ENCODE measurements at places on chromosomes 13 and 19. TPM values are rescaled to one million over a fixed set of nuclear protein-coding genes. Genes with fewer than 3 reads are reported as not detected.

Gene CAPNS1
- total RNA-seq, result 252 TPM

Gene ZNF497
- total RNA-seq, result 0.87 TPM

Gene SLAIN1
- 17.5 TPM for total RNA-seq

Gene SWSAP1
- total RNA-seq, result 1.2 TPM

Gene GSX1
- not detected for total RNA-seq

Gene IGFL1
- total RNA-seq, result not detected

Gene MEX3D
- total RNA-seq, result 5.5 TPM

Gene IRS2
- 65.6 TPM for total RNA-seq

Gene DCT
- total RNA-seq, result 0.16 TPM

GRCh38 chr13:106802917-106803316 is 235.0 kb upstream of the ARGLU1 start:
- no peak for DNase-seq

DNA sequence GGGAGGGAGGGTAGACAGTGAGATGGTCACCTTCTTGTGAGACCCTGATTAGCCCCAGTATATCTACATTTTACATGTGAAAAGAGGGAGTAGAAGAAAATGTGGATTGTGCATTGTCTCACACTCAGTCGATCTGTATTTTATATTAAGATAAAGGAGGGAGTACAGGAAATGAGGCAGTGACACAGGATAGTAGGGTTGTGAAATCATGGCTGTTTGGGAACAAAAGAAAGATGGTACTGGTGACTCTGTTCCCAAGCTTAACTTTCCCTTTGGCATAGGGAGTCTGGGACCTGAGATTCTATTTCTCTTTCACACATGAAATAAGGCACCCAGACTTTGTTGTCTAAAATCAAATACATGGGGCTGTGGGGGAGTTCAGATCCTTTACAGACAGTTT is 194.7 kb downstream of the ABCC4 start:
- no peak for DNase-seq

DNA sequence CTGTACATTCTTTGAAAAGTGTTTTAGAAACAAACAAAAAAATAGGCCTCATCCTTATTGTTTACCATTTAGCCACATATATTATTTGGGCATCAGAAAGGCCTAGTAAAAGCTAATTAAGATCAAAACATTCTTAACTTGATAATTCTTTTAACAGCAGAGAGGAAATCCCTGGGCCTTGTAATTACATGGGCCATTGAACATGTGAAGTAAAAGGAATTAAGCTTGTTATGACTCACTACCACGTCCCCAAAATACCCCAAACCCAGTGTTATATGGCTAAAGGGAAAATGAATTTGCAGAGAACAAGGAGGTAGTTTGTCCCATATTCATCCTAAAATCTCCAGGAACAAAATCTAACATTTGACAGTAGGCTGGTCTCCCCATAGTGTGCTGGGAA is 439.8 kb downstream of the ITGBL1 start:
- no peak for DNase-seq

GRCh38 chr19:35170359-35171061 is 16.0 kb downstream of the FXYD5 start:
- no peak for DNase-seq

- no peak for DNase-seq
These were observed 117.7 kb upstream of the CACNA1A start for GRCh38 chr19:13623716-13624710.

- no peak for DNase-seq
These were observed 9.8 kb upstream of the SIAH3 start for GRCh38 chr13:45861322-45861721.

DNA sequence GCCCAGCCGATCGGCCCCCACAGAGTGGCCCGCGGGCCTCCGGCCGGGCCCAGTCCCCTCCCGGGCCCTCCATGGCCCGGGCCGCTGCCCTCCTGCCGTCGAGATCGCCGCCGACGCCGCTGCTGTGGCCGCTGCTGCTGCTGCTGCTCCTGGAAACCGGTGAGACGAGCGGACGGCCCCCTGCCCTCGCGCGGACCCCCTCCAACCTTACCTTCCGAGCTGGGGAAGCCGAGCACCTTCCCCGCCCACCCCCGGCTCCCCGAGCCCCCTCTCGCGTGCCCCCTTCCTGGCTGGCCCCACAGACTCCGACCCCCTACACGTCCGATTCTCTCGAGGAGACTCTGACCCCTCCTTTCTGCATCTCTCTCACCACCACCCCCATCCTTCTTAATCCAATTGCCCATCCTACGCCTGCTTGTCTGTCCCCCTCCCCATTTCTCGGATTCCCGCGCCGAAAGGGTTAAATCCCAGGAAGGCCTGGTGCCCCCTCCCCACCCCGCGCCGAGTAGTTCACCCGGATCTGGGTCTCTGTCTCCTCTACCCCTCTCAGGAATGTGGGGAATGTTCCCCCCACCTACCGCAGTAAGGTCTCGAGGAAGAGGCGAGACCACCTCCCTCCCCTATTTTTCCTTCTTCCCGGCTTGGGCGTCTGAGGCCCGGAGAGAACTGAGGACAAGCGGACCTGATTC is 502 bp downstream of the NECTIN2 start:
- DNase-seq, result no peak

DNA sequence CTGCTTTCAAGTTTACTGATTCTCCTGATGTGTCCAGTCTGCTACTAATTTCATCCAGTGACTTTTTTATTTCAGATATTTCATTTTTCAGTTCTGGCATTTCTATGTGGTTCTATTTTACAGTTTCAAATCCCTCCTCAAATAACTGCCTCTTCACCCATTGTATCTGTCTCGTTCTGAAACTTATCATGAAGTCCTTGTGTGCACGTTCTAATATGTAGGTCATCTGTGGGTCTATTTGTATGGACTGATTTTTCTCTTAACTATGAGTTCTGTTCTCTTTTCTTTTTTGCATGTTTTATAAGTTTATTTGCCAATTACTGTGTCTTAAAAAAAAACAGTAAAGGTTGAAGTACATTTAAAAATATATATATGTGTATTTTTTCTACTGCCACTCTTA is 43.3 kb downstream of the KCNC3 start:
- DNase-seq, result no peak

- DNase-seq, result no peak
These were observed 74.3 kb upstream of the SERP2 start for GRCh38 chr13:44299152-44299943.

DNA sequence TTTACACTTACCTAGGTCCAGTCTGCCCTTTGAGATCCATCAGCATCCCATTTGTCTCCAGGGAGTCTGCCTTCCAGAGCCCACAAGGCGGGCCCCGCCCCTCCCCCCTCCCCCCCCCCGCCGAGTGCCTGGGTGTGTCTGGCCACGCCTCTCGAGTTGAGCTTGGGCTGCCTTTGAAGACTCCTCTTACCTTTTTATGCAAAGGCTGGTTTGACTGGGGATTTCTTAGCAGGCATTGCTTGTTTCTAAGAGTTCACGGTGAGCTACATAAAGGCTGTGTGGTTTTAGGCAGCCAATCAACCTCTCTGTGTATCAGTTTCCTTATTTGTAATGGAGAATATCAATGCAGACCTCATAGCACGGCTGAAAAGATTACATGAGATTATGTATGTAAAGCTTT is 11.3 kb downstream of the GPR12 start:
- no peak for DNase-seq

DNA sequence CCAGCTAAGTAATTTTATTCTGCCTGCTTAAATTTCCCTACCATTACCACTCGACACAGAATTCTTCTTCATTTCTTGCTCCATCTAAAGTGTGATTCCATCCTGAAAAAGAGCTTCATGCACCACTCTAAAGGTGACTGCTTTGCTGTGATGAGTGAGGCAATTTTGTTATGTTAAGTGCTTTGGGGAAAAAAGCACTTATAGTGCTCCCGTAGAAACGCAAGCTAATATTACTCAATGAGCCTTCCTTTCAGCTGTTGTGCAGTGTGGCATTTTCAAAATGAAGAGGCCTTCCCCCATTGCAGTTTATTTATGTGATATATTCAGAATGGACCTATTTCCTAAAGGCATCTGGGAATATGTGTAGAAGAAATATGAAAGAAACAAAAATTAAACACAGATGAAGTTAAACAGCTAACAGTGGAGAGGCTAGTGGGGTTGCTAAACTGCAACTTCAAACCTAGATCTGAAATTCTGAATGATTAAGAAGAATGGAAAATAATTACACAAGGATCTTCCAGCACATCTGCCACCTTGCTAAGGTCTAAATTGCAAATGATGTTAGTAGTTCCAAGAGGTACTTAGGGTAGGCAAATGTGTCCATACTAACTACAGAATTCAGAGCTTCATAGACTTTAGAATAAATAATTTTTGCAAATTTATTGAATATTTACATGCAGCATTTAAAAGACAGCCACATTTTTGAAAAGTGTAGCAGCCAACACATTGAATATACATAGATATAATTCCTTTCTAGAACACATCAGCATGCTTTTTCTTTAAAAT is 211.7 kb downstream of the DCT start:
- DNase-seq, result no peak

GRCh38 chr13:111530137-111530870 is 209.9 kb downstream of the TEX29 start:
- no peak for DNase-seq

DNA sequence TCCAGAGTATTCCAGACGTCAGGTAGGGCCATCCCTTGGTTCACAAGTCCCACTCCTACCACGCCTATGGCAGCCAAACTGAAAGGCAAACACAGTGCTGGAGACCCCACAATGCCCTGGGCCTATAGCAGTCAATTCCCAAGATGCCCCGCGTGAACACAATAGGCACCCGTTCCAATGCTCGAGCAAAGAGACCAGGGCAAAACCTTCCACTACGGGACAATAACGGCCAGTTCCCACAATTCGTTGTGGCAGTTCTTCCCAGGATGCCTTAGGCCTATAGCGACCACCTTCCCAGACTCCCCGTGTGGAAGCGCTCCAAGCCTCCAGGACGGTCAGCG is 538 bp downstream of the ZNF428 start:
- DNase-seq, result no peak

DNA sequence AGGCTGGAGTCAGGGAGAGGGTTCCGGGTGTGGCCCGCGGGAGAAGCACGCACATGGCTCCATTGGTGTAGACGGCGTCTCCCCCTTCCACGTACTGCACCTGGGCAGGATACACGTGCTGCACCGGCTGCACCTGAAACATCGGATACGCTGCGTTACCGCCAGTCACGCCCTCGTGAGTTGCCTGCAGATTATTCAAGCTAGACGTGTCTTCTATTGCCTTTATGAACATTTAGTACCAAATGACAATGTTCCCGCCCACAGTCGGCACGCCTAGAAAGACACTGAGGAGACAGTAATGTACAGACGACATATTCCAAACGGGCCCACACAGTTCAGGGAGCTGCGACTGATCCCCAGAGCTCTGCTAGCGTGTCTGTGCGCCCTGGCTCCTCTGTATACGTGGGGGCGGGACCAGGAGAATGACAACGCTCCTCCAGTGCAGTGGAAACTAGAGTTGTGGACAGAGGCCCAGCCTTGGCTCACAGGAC is 64.1 kb upstream of the RANBP3 start:
- DNase-seq, result no peak

GRCh38 chr19:51792932-51793331 is 2.0 kb upstream of the FPR3 start:
- no peak for DNase-seq

Measured in gastrocnemius medialis (tissue), 4 donors.